Cardiac atrium fibroblast (primary cell): ENCODE measurements at places on chromosomes 2 and 18. TPM values are rescaled to one million over a fixed set of nuclear protein-coding genes. Genes with fewer than 3 reads are reported as not detected.

PAX8 gene
- total RNA-seq, result under 0.01 TPM in 1 of 2 replicates, not detected in the other

MROH2A gene
- total RNA-seq, result not detected in 2 replicates

NFATC1 gene
- total RNA-seq, result 10.5 and 11.7 TPM in 2 replicates

RAB27B gene
- 1.8 and 5.1 TPM in 2 replicates for total RNA-seq

SLC23A3 gene
- total RNA-seq, result 0.16 TPM in 1 of 2 replicates, not detected in the other

COL6A3 gene
- 1,547 and 1,558 TPM in 2 replicates for total RNA-seq

SNED1 gene
- total RNA-seq, result 38.1 and 84.5 TPM in 2 replicates

CYP26B1 gene
- total RNA-seq, result 7.0 and 11.3 TPM in 2 replicates

SLC9A2 gene
- not detected in 2 replicates for total RNA-seq

MORN2 gene
- total RNA-seq, result 22.0 and 27.5 TPM in 2 replicates

ZSWIM2 gene
- not detected in 2 replicates for total RNA-seq

CDH20 gene
- 1.8 and 5.8 TPM in 2 replicates for total RNA-seq

LYPD6 gene
- total RNA-seq, result not detected in 2 replicates

SOX11 gene
- total RNA-seq, result not detected in 2 replicates
